ENCODE measurements at places on chromosomes 11 and 22. TPM values are rescaled to one million over a fixed set of nuclear protein-coding genes. Genes with fewer than 3 reads are reported as not detected.

DNA sequence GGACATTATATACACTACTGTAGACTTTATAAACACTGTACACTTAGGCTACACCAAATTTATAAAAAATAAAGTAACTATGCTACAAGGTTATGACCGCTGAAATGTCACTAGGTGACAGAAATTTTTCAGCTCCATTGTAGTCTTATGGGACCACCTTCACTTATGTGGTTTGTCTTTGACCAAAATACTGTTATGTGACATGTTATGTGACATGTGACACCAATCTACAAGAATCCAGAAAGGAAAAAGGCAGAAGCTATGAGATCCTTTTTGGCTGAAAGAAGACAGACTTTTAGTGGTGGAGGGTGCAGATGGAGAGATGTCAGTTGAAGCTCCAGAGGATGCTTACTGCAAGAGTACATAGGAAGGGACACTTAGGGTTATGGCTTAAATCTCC is 1378.4 kb upstream of the TENM4 start:
- no peak for DNase-seq

GRCh38 chr22:22941831-22942510 is 54.4 kb downstream of the IGLL5 start:
- no peak for DNase-seq

TRIM34 gene
- 4.4 TPM for total RNA-seq

PPP2R5B gene
- total RNA-seq = 39.0 TPM

Measured in myocyte (in vitro differentiated cells).